ENCODE measurements at places on chromosomes 3 and 15.

DNA sequence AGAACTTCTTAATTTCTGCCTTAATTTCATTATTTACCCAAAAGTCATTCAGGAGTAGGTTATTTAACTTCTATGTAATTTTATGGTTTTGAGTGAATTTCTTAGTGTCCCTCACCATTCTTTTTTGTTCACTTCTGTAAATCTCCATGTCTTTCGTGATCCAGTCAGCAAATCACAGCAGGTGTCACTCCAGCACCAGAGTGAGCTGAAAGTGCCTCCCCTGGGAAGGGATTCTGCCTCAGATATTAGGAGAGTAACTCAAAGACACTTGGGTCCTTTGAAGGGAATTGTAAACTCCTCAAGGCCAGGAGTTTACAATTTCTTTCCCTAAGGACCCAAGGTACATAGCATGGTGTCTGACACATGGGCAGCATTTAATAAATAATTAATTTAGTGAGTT lies 207.6 kb upstream of the AZI2 start:
- DNase-seq, result no peak

GRCh38 chr3:158205994-158206393 lies 96.1 kb downstream of the RSRC1 start:
- no peak for DNase-seq

- peak; percentile 31 for DNase-seq
These were observed 252.7 kb downstream of the ROBO1 start for GRCh38 chr3:79515072-79515471.

- DNase-seq, result no peak
These were observed 242.5 kb upstream of the TMCO5A start for GRCh38 chr15:37691911-37692310.

GRCh38 chr3:109316162-109316730 lies at the start of gene DPPA2:
TSS of gene DPPA2 (minus strand) at chr3:109316517. CDS start at chr3:109314542, 1,975 bp downstream.
- DNase-seq, result no peak
